ENCODE measurements at places on chromosomes 4 and X.

- DNase-seq = no peak
These were observed 995.1 kb upstream of the INTU start for GRCh38 chr4:126637706-126638105.

DNA sequence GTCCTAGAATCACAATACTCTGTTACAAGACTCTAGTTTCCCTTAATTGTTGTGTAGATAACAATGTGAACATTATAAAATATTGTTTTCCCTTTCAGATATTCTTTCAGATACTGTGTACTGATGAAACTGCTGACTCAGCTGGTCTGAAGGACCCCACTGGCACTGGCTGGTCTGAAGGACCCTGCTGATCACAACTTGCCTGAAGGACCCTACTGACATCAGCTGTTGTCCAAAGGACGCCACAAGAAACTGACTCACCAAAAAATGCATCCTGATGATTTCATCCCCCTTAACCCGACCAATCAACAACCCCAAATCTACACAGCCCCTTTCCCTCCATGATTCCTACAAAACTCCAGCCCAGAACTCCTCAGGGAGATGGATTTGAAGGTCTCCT, 258.8 kb upstream of the GNPDA2 start:
- no peak for DNase-seq

GRCh38 chrX:153499876-153500275, 5.1 kb downstream of the BGN start:
- DNase-seq = no peak

DNA sequence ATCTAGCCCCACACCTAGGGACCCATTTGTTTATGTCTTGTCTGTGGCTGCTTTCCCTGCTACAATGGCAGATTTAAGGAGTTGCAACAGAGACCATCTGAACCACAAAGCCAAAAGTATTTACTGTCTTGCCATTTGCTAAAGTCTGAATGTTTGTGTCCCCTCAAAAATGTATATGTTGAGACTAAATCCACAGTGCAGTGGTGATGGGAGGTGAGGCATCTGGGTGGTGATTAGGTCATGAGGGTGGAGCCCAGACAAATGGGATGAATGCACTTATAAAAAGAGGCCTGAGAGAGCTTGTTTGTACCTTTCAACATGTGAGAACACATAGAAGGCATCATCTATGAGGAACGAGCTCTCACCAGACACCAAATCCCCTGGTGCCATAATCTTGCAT, 137.3 kb downstream of the TMEM144 start:
- DNase-seq = no peak

DNA sequence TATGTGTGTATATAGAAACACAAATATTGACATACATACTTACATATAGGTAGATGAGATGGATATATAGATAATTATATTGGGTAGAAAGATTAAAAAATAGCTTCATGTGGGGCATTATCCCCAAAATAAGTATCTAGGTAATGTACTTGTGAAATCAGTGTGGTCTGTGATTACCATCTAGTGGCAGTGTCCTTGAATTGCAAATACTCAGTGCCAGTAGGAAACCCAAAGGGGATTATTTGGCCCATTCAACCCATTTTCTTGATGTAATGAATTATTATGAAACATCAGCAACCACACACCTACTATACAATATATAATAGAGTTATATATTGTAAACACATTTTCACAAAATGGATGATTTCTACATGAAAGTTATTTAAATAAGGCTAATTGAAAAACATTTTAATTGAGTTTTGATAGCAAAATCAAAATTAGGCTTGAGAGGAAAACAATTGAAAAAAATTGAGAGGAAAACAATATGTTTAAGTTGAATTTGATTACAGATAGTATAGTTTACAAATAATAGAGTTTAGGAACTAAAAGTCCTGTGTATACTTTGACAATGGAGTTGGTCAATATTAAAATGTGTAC, 389.4 kb downstream of the GALNTL6 start:
- DNase-seq = peak; percentile 58
